ENCODE measurements at places on chromosomes 4 and X.

GRCh38 chr4:54487491-54487890, 170.3 kb upstream of the KIT start:
- no peak for DNase-seq

- DNase-seq = no peak
Measured at GRCh38 chr4:146176891-146177290, 1.4 kb downstream of the LSM6 start.

DNA sequence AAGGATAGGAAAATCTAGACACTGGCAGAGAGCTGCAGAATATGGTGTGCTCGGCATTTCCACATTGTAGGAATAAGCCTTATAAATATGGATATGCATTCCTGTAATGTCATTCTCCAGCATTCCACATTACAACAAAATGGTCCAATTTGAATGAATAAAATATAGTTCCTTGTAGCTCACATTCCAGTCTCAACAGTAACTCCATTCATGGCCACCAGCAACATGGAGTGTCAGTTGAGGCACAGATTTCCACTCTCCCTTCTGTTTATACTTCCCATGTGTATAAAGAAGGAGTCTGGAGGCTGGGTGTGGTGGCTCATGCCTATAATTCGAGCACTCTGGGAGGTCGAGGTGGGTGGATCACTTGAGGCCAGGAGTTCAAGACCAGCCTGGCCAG, 84.5 kb downstream of the AASDH start:
- no peak for DNase-seq

DNA sequence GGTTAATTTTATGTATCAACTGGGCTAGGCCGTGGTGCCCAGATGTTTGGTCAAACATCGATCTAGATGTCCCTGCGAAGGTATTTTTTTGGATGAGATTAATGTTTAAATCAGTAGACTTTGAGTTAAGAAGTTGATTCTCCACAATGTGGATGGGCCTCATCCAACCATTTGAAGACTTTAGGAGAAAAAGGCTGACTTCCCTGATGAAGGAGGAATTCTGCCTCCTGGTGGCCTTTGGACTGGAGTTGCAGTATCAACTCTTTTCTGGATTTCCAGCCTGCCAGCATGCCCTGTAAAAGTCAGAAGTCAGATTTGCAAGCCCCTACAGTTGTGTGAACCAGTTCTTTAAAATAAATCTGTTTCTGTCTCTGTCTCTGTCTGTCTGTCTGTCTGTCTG, 91.4 kb downstream of the STK32B start:
- DNase-seq = no peak

- DNase-seq = no peak
Measured at GRCh38 chrX:1587161-1587560, 4.2 kb upstream of the AKAP17A start.

DNA sequence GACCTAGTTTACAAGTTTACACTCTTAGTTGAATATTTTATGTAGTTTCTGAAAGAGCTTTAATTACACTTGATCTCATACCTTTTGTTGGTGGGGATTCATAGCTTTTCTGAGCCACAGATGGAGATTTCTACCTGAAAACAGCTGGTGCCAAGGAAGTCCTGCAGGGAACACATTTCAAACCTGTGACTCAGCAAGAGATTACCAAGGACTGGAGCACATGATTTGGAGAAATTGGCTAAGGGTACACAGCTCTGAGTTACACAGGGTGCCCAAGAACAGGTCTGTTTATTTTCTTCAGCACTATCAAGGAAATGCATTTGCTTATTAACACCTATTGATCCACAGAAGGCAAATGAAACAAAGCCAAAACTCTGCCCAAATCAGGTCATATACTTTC, 691.5 kb downstream of the KCTD8 start:
- DNase-seq = no peak

DNA sequence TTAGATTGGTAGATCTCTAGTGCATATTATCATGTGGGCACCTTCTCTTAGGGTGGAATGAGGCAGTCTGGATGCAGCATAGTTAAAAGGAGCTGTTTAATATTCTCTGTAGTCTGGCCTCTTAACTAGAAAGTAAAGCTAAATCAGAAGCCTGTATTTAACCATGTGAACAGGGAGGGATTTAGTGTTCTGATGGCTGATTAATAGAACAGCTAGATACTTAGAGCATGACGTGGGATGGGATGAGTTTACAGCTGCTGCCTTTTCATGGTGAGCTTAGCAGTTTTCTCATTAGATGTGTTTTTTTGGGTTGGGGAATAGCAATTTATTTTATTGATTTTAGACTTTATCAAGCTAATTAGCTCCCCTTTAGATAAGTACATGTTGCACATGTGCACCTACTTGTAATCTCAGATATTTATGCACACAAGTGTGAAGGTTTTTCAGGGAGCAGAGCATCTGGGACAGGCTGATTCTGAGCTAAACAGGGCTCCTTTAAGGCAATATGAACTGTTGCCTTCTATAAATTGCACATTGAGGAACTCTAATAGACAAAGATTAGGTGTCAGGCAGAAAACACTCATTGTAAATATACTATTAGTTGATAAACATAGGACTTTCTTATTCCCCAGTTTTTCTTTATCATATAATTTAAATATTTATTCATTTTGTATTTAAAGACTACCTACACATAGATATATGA, 34.1 kb downstream of the YIPF6 start:
- no peak for DNase-seq

GRCh38 chr4:176971576-176972115, 178.9 kb upstream of the VEGFC start:
- no peak for DNase-seq

DNA sequence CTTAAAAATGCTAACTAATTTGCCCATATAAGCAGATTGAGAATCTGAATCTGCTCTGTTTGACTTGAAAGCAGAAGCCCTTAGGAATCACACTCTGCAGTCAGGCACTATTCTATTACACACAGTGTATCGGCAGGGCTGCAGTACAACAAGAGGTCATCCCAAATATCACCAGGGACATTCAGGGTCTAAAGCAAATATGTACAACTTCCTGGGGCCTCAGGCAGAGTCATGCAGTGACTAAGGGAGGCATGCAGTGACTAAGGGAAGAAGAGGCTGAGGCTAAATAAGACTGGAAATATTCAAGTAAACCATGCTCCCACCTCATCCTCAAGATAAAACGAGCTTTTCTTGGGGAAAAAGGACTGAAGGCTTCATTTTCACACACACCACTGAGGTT, 20.9 kb downstream of the MAPK10 start:
- no peak for DNase-seq

DNA sequence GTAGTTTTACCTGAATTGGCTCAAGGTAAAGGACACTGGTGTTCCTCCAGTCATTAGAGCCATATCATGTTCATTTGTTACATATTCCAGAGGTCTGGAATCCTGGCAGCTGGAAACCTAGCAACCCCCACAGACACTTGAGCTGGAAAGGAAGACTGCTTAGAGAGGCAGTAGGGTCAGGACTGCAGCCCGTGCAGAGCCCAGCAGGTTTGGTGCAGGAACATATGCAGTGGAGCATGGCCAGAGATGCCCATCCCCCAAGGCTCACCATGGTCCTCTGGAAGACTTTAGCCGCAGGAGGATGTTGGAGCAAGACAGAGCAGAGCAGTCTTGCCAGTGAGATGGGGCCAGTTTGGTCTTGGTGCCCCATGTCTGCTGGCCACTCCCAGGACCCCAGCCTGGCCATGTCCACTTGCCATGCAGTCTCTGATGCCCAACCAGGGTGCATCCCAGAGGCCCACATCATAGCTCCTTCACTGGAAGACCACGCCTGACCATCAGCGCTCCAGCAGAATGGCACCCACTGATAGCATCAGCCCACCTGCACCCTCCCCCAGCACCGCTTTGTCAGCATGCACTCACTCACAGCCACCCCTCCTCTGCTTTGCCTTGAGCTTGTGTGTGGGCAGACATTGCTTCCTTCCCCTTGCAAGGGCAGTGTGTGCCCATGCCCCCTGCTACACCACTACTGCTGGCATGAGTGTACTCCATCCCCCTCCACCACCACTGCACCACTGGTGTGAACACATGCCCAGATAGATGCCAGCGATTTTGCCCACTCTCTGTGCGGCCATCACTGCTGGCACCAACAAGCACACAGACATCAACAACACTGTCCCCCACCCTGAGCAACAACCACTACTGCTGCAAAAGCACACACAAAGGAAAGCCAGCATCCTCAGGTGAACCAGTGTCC, 190.3 kb upstream of the SPOCK3 start:
- DNase-seq = no peak

DNA sequence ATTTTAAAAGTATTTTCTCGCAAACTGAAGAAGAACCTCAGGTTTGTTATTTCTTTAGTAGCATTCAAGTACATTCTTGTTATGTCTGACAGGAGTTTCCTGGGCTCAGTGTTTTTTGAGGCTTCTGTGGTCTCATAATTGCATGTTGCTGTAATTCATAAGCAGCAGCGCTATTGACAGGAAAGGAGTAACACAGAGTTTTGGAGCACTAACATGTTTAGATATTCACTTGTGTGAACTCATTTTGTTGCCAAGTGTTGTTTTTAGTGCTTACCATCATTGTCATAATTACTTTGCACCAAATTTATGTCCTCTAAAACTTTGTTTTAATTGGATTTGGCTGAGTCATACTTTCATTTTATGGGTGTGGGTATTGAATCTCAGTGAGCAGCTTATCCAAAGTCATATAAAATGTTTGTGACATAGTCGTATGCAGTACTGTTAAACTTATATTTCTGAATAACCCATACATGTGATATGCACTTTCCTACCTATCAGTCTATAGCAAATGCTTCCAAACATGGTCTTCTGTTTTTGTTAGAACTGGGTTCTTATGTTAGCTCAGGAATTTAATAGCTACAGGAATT, 358.7 kb upstream of the CTSO start:
- no peak for DNase-seq

GRCh38 chr4:43339435-43339834, 446.9 kb downstream of the GRXCR1 start:
- DNase-seq = no peak

GRCh38 chrX:45126158-45126557, 74.5 kb downstream of the DIPK2B start:
- DNase-seq = no peak

- DNase-seq = no peak
Measured at GRCh38 chr4:48673537-48673936, 106.5 kb downstream of the FRYL start.
